ENCODE measurements at places on chromosomes 2 and 18.

DNA sequence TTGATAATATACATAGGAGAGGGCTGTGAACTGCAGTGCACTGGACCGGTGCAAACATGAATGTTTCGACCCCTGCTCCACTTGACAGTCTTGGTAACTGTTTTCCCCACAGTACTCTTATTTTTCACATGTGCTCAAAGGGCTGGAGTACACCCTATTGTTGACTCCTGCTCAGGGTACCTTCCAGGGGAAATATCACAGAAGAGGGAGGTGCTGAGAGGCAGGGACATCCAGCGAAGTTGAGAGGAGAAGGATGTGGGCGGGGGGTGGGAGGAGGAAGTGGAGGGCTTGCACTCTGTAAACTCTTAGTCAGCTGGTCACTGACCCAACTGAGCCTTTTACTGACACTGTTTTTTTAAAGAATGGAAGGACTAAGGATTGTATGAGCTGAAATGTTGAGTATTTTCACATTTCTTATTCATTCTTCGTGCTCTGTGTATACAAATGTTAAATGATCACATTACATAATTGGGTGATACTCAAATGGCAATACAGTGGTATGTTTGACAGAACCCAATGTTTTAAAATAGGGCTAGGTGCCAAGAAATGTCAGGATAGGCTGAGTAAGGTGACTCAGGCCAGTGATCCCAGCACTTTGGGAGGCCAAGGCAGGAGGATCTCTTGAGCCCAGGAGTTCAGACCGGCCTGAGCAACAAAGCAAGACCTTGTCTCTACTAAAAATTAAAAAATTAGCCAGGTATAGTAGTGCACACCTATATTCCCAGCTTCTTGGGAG, 10.0 kb downstream of the INPP4A start:
- DNase-seq: peak; percentile 82

- DNase-seq: peak; percentile 75
These were observed 34.8 kb upstream of the MGAT5 start for GRCh38 chr2:134218930-134219658.

DNA sequence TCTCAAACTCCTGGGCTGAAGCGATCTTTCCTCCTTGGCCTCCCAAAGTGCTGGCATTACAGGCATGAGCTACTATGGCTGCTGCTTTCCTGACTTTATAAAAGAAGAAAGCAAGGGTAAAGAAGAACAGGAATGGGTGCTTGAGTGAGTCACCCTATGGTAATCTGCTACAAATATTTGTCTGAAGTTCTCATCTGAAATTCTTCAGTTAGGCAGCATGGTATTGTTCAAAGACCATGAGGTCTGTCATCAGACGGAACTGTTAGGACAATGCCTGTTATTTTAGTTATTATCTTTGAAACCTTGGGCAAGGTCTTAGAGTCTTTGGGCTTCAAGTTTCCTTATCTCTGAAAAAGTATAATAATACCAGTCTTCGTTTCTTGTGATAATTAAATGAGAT, 695.8 kb downstream of the RNF144A start:
- DNase-seq: no peak

DNA sequence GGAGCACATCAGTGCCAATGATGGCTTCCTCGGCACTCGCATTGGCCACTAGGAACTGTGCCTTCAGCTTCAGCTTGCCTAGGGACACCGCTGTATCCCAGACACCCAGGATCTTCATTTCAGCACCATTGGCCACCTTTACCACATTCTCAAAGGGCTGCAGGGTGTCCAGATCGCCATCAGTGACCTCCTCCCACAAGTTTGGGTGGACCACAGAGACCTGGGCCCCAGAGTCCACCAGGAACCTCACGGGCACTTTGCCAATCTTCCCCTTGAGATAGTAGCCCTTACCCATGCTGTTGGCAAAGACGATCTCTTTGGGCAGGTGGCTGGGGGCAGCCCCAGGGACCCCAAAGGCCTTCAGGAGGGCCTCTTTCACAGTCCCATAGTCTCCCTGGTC, 610 bp downstream of the ASPRV1 start:
- no peak for DNase-seq

GRCh38 chr2:229313591-229313990, 42.5 kb upstream of the PID1 start:
- no peak for DNase-seq

DNA sequence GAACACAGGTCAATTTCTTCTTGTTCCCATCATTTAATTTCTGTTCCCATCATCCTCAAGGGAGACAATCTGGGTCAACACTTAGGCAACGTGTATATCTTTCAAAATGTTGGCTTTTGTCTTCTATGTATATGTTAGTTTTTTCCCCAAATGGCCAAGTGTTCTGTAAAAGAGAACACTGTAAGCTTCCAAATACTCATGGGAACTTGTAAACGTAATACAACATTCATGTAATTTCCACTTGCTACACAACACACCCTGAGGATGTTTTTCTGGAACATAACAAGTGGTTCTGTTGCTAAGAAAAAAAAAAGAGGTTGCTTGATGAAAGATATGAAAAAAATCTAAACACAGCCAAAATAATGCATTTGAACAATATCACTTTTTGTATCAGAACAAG, 149.1 kb downstream of the ATAD2B start:
- no peak for DNase-seq

GRCh38 chr2:110748489-110748867, 16.1 kb downstream of the ACOXL start:
- peak; percentile 94 for DNase-seq

GRCh38 chr18:45926085-45926484, 41.0 kb downstream of the EPG5 start:
- DNase-seq: no peak

- no peak for DNase-seq
These were observed 111.0 kb downstream of the CERS6 start for GRCh38 chr2:168566974-168567665.

DNA sequence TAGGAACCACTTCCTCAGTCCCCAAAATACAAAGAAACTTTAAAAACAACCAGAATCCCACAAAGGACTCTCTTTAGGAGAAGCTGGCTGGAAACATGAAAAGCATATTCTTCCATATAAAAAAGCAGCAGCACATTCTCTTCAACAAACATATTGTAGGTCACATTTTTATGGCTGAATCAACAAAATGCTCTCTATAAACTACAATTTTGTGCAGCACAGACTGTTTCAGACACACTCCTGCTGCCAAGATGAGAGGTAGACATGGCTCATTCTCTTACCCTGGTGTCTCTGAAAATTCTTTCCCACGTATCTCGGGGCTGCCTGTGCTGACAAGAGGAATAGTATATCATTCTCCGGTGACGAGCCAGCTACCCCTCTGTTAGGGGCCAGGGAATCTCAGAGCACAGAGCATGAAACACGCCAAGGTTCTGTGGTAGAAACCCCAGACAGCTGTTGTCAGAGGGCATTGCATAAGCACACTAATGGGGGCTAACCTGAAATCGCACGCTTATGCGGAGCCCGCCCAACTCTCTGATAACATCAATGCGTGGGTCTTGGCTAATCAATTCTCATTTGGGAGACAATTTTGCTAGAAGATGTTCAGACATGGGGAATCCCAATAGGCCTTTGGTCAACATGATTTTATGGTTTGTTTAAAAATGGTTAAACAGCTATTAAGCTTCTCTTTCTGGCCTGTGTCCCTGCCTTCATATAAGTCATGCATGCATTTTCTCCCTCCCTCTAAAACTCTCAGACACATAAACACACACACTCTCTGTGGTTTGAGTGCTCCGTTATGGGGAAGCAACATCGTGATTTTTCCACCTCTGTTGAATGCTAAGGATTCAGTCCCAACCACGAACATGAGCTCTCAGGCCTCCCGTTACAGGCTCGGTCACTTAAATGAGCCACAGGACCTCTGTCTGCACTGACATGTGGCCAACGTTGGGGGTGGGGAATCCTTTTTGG, 177.5 kb downstream of the INO80D start:
- DNase-seq: no peak

GRCh38 chr2:127275356-127275755, 18.6 kb downstream of the ERCC3 start:
- DNase-seq: no peak

DNA sequence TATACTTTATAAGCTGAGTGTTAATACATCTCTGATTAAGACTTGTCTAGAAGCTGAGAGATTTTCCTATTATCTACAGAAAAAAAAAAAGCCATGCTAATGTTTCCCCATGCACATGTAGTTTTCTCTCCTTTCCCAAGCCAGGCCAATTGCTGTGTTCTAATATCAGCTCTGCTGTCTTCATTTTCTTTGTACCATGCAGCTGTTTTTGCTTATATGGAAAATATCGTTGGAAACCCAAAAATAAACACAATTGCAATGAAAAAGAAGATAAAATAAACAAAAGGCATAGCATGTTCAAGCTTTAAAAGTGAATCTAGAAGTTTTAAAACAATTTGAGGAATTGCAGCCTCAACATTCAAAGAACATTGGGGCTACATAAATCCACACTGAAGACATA, 817.4 kb upstream of the ACVR2A start:
- no peak for DNase-seq

GRCh38 chr2:61042807-61043206, 22.9 kb upstream of the SANBR start:
- no peak for DNase-seq

DNA sequence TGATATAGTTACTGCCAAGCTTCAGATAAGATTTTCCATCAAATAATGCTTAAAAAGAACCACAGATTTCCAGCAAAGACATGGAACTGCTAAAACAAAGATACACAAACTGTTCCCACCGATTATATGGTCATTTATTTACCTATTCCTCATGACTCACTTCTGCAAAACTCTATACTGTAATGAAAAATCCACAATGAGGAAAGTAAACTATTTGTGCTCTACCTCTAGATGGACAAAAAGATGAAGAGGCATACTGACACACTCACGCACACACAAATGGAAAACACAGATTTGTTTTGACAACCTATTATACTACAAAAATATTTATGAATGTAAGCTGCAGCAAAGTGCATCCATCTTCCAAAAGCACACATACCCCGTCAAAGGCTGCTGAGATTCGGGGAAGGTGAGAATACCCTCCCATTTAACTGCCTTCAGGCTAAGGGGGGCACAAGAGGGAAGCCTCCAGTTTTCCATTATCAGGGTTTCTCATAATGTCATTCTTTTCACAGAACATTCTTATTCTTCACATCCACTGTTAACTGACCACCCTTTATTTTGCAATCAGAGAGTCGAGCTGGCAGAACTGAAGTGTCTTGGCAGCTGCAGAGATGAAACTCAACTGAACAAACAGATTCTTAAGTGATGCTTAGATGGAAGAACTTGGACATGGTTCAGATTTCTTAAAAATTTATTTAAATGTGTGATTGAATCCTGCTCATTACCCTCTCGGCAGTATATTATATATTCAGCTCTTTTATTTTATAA, 115.9 kb upstream of the TANK start:
- DNase-seq: no peak

GRCh38 chr2:37623971-37624900, 47.2 kb downstream of the CDC42EP3 start:
- DNase-seq: no peak

DNA sequence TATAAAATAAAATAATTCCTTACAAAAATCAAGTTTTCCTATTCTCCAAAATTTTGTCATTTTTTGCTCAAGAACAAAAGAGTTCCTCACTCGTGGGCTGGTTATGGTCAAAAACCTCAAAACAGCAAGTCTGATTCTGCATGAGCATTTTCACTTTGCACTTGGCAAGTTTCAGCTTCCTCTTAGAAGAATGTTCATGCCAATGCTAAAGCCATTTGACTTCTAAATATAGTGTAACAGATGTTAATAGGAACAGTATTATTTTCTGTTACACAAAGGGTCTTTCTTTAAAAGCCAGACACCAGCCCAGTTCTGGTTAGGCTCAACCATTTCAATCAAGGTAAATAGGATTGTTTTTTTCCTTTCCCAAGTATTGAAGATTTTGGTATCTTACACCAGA, 261.3 kb upstream of the CCDC68 start:
- DNase-seq: no peak

DNA sequence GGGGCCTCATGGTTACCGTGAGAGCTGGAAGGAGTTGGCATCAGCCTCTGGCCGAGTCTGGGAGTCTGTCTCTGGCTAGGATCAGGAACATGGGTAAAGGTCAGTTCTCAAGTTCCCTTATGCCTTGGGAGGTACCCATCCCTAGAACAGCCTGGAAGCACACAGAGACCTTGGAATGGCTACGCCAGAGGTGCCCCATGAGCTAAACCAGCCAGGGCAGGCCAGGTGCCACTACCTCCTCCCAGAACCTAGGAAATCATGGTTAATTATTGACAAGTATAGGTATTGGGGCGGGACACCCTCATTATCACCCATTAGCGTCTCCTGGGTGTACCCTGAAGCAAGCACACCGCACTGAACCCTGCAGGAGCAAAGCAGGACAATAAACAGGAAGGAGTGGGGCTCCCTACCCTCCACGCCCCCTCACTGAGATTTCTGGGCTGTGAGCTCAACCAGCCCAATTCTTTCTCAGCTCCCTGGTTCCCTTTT, 3.0 kb upstream of the ASPRV1 start:
- no peak for DNase-seq

DNA sequence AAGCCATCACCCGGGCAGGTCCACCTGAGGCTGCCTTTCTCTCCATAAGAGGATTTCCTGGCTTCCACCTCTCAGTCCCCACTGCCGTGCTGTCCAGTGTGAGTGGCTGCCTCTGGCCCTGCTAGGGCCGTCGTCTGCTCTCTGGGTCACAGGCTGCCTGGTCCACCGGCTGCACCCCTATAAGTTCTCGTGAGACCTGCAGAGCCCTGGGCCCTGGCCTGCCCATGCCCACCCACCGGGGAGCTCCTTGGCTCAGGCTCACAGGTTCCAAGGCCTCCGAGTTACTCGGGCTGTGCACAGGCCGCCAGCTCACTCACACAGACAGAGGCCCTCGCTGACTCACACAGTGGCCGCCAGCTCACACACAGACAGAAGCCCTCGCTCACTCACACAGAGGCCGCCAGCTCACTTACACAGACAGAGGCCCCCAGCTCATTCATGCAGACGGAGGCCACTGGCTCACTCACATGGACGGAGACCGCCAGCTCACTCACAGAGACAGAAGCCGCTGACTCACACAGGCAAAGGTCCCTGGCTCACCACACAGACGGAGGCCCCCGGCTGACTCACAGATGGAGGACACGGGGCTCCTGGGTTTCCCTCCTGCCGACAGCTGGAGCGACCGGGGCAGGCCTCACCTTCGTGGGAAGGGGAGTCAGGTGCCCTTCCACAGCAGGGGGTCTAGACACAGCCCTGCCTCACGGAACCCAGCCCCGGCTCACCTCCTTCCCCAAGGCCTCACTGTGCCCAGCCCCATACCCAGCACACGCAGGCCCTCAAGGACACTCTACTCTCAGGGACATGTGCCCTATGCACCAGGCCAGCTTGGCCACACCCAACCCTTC, 334.1 kb upstream of the MYT1L start:
- no peak for DNase-seq

GRCh38 chr2:224059178-224059577, 20.1 kb upstream of the SERPINE2 start:
- DNase-seq: no peak

- DNase-seq: peak; percentile 91
These were observed 125.9 kb downstream of the MAP4K4 start for GRCh38 chr2:101823347-101823791.

All from activated CD4-positive, alpha-beta T cell treated with anti-CD3 and anti-CD28 coated beads, Interleukin-2, amount 10 ng/mL, durations not matched to agents 24 days and 14 days (primary cell).